ENCODE measurements at places on chromosomes 16 and 17.

GRCh38 chr17:73803964-73804435 is 159.8 kb upstream of the SDK2 start:
- DNase-seq: no peak

DNA sequence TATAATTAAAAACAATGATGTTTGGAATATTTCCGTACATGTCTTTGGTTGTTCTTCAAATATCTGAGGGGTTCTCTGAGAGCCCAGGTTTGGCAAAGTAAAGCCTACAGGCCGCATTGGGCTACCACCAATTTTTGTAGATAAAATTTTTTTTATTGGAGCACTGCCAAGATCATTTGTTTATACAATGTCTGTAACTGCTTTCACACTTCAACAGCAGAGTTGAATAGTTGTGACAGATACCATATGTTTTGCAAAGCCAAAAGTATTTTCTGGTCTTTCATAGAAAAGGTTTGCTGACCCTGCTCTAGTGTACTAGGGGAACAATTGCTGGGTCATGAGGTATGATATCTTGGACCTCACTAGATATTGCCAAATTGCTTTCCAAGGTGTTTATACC is 10.5 kb downstream of the PPM1D start:
- no peak for DNase-seq

DNA sequence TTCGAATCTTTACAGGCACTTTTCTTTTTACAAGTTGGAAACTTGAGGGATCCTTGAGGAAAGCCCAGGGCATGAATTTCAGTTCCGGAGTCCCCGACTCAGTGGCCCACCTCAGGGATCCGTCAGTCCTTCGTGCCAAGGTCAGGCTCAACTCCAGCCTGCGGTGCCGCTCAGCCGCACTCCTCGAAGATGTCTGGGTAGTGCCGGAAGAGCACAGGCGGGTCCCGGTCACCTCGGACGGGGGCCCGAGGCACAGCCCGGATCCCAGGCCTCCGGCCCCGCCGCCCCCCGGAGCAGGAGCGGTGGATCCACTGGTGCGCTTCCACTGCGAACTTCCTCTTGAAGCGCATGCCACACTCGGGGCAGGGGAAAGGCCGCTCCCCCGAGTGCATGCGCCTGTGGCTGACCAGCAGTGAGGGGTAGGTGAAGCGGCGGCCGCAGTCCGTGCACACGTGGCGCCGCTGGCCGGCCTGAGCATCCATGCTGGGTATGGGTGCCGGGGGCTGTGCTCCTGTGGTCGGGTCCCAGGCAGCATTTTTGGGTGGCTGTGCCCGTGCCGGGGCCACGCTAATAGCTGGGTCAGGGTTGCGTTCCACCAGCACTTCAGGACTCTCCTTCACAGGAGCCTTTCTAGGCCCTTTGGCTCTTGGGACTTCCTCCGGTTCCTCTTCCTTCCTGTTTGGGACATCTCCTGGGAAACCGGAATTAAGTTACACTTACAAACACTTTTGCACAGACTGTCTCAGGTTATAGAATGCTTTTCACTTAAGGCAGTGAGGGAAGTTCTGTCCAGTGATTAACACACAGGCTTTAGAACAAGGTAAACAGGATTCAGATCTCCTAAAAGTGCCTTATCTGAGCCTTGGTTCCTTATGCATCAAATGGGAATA is 1.5 kb downstream of the ZNF688 start:
- DNase-seq: no peak

DNA sequence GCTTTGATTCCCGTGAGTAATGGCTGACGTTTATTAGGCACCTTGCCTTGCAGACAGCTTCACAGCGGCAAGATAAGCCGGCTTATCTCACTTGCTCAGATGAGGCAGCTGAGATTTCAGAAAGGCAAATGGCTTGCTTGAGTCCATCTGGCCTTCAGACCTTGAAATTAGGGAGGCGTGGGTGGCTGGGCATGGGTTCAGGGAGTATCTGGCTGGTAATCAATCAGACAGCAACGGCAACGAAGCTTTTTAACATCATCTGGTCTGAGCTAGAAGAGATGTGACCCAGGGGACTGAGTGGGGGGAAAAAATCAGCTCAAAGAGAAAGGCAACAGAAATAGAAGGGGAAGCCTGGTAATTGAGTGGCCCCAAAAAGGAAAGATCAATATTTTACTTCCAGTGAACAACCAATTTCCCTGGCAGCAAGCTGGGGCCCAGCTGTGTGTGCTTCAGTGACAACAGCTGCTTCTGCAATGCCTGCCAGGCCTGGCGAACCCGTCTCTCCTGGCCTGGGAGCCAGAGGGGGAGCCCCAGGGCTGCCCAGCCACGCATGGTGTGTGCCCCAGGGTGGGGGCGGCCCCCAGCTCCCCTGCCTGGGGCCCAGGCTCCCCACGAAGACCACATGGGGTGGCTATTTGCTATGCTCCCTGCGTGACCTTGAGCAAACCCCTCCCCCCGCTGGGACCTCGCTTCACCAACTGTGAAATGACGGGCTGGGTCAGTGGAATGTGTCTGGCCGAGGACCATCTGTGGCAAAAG is 34.0 kb downstream of the RAB11FIP4 start:
- DNase-seq: no peak

GRCh38 chr17:8555062-8555461 is 75.5 kb downstream of the MYH10 start:
- no peak for DNase-seq

DNA sequence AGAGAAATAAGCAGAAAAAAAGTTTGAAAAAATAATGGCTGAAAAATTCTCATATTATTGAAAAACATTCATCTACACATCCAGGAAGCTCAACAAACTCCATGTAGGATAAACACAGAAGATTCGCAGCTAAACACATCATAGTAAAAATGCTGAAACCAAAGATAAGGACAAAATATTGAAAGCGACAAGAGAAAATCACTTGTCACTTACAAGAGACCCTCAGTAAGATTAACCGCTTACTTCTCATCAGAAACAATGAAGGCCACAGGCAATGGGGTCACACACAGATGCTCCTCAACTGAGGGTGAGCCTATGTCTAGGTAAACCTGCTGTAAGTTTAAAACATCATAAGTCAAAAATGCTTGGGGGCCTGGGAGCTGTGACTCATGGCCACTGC is 38.1 kb upstream of the METRNL start:
- DNase-seq: no peak

- DNase-seq: no peak
These were observed 44.8 kb upstream of the HLF start for GRCh38 chr17:55219934-55220333.

- no peak for DNase-seq
These were observed 80.9 kb downstream of the GOSR1 start for GRCh38 chr17:30557916-30558685.

DNA sequence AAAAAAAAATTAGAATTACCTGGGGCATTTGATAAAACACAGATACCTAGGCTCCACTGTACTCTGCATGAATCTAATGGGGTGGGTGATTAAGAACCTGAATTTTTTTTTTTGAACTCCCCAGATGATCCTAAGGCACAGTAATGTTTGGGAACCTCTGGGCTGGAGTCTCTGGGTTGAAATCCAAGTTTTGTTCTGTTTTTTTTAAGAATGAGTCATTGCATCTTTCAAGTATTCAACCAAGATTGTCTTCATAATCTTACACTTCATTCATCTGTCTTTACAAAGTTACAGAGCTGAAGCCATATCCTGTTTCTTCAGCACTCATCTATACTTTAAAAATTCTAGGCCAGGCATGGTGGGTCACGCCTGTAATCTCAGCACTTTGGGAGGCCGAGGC is 52.6 kb downstream of the PIGL start:
- DNase-seq: no peak

DNA sequence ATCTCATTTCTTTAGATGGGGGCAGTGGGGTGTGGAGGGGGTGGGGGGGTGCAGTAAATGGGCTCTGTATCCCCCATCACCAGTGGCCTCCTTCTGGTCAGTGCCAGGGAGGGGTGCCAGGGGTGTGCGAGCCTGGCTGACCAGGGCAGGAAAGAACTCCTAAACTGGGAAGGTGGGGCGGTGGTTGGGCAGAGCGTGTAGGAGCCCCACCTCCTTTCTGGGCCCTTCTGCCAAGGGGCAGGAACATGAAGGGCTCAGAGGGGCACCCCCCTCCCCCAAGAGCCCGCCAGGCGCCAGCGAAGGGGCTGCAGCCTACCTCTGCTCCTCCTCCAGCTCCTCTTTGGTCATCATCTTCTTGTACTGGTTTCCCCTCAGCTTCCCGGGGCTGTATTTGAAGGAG is 26.0 kb downstream of the MXRA7 start:
- DNase-seq: no peak

- no peak for DNase-seq
These were observed 13.7 kb downstream of the KRABD2 start for GRCh38 chr17:8362651-8363332.

DNA sequence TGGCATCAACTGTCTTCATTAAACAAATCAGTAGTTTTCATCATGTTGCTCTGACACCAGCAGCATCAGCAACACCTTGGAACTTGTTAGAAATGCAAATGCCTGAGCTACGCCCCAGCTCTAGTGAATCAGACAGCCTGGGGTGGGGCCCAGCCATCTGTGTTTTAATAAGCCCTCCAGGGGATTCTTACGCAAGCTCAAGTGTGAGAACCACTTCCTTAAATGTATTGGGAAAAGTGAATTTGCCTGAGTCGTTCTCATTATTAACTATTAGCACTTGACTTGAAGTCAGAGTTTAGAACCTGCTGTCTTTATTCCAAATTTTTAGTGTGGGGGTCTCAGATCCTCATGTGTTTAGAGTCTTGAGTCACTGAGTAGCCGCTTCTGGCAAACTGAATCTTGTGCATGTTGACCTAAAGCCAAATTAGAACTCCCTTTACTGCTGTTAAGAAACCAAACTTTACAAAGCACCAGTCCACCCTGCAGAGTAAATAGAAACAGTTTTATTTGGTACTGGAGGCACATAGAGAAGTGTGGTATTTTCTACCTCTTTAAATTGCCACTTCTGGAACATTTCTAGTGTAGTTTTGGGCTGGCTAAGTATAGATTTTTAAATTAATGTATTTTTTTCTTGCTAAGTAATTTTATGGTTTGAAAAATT is 137.4 kb upstream of the COX10 start:
- DNase-seq: no peak

- DNase-seq: no peak
These were observed 43.4 kb downstream of the IRX6 start for GRCh38 chr16:55367301-55367811.

- no peak for DNase-seq
These were observed 8.4 kb upstream of the SPATA2L start for GRCh38 chr16:89709716-89710432.

- no peak for DNase-seq
These were observed 309.7 kb upstream of the DYNLRB2 start for GRCh38 chr16:80231121-80231520.

DNA sequence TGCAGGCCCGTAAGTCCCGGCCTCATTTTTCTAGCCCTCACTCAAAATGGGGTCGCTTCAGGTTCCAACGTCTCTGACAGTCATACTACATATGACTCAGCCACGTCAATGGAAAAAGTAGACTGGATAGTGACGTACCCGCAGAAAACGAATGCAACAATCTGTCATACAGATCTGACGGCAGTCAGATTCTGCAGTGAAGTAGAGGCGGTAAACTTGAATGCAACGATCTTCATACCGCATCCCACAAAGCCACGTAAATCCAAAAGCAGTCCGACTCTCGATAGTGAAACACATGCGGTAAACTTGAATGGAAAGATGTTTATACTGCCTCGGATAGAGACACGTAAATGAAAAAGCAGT is 38.4 kb upstream of the ARL4D start:
- DNase-seq: peak; percentile 62

DNA sequence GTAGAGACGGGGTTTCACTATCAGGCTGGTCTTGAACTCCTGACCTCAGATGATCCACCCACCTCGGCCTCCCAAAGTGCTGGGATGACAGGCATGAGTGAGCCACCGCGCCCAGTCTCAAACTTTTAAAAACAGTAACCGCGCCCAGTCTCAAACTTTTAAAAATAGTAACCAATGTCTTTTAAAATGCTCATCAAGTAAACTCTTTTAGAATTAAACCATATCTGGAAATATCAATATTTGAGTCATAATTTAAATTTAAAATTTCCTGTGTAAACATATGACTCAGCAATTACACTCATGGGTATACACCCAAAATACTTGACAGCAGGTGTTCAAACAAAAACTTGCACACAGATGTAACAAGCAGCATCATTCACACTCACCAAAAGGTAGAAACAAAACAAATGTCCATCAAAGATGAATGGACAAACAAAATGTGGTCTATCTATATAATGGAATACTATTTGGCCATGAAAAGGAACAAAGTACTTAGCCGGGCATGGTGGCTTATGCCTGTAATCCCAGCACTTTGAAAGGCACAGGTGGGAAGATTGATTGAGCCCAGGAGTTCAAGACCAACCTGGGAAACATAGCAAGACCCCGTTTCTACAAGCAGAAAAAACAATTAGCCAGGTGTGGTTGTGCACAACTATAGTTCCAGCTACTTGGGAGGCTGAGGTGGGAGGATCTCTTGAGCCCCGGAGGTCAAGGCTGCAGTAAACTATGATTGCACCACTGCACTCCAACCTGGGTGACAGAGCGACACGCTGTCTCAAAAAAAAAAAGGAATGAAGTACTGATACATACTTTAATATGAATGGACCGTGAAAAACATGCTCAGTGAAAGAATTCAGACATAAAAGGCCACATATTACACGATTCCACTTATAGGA is 20.2 kb downstream of the ENPP7 start:
- no peak for DNase-seq

DNA sequence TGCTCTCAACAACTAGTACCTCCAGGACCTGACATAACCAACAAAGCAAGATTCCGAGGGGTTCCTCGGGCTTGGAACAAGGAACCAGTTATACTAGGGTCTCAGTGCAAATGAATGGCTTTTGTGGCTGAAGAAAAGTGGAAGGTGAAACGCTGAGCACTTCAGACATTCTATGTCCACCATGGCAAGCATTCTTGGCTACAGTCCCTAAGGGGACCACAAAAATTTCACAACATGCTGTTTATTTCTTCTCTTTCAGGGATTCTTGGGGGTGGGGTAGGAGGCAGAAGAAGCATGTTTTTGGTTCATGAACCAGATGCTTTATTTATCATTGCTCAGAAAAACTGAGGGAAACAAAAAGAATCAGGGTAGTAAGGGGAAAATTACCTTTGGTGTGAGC is 479.9 kb upstream of the CDH11 start:
- DNase-seq: no peak

DNA sequence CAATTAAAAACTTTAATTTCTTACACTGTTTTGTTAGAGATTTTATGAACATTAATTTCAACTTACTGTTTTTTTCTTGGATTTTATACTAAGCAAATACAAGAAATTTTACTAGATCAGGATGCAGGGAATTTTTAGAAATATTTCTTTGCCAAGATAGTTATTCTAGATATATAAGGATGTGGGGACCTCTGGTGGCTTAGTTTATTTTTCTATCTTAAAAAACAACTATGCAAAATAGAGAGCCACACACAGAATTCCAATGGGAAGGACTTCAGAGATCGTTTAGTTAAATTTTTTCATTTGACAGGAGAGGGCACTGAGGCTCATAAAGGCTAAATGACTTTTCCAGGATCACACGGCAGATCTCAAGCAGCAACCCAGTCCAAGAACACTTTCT is 23.0 kb upstream of the CAPNS2 start:
- DNase-seq: no peak

GRCh38 chr17:31674717-31675349 is 184.2 kb downstream of the COPRS start:
- DNase-seq: no peak

All from stimulated activated CD4-positive, alpha-beta T cell treated with anti-CD3 and anti-CD28 coated beads, Interleukin-2, amount 100 ng/mL, for 24 hours (primary cell).